ENCODE measurements at places on chromosomes 3 and 15. TPM values are rescaled to one million over a fixed set of nuclear protein-coding genes. Genes with fewer than 3 reads are reported as not detected.

DNA sequence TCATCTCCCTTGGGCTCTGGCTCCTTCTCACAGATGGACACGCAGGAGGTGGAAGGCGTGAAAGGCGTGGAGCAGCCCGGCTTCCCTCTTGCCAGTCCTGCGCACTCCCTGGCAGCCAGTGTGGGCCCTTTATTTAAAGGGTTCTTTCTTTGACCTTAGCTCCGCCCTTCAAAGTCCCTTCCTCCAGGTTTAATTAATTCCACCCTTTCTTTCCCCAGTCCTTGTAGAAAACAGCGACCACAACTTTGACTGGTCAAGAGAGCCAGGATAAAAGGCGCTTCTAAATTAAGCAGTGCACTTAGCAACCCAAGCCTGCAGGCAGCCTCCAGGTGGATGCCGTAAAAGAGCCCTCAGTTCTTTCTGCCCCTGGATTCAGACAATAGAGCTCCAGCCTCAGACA, at the start of gene HDC:
HDC (minus strand) TSS at position 107 of the 400 bp plus-strand sequence; CDS start at position 4, 103 bp downstream.
- no peaks in the 10 kb centered on the region for H3K4me1 ChIP-seq
- H3K36me3 ChIP-seq = no peaks in the 10 kb centered on the region
- DNase-seq = peak; percentile 19
- H3K4me3 ChIP-seq = no peak within 1 kb of the TSS
- H3K27ac ChIP-seq = no peak within 1 kb of the TSS
- no peaks in the 10 kb centered on the region for H3K27me3 ChIP-seq

DNA sequence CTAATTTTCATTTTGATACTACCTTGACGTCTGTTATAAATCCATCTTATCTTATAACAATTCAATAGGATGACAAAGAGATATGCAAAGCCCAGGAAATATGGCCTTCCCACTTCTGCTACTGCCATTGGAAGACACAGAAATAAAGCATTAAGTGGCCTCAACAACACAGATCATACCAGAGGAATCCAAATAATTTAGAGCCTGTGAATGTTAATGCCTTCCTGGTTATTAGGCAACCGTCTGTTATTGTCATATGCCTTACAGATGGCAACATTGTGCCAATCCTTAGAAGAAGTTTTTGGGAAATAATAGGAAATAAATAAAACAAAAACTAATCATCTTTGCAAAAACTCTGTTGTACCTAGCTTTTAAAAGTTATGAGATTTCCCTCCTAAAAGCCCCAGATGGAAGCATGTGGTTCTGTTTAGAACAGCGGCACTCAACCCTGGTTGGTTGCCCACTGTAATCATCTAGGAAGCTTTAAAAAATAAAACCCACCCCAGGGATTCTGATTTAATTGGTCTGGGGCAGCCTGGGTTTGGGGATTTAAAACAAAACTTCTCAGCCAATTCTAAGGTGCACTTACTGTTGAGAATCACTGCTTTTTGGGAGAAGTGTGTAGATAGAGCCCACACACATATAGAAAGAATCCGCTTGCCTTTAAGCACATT, 704.8 kb upstream of the CFAP20DC start:
- H3K36me3 ChIP-seq = no peaks in the 10 kb centered on the region
- DNase-seq = no peak
- H3K27me3 ChIP-seq = no peaks in the 10 kb centered on the region
- H3K27ac ChIP-seq = no peak overlapping the region

GRCh38 chr3:126184465-126185000, 4.1 kb upstream of the ALDH1L1 start:
- H3K4me1 ChIP-seq = no peaks in the 10 kb centered on the region
- peak; percentile 45 for DNase-seq
- H3K36me3 ChIP-seq = no peaks in the 10 kb centered on the region
- H3K27me3 ChIP-seq = no peaks in the 10 kb centered on the region
- peak overlapping the region; percentile 36 for H3K4me3 ChIP-seq
- H3K27ac ChIP-seq = peak overlapping the region; percentile 91

CPN2 gene
- total RNA-seq = 0.72 TPM

GRCh38 chr15:99324082-99324620, 72.9 kb downstream of the LRRC28 start:
- peak overlapping the region; percentile 12 for H3K27ac ChIP-seq
- H3K4me3 ChIP-seq = no peak overlapping the region
- DNase-seq = no peak
- H3K27me3 ChIP-seq = no peaks in the 10 kb centered on the region

DNA sequence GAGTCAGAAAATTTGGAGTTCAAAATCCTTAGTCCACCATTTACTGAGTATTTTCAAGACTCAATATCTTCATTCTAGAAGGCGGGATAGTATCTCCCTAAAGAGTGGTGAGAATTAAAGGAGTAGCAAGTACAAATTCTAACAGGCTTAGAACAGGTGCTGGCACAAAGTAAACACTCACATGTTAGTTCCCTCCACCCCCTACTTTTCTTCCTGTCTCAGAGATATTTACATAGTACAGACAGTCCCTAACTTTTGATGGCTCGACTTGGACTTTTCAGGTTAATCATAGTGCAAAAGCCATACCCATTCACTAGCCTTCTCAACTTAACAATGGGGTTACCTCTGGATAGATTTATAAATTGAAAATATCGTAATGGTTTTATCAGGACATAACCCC, 476.2 kb upstream of the RASGRP1 start:
- no peaks in the 10 kb centered on the region for H3K4me1 ChIP-seq
- no peaks in the 10 kb centered on the region for H3K36me3 ChIP-seq
- no peaks in the 10 kb centered on the region for H3K27me3 ChIP-seq
- H3K4me3 ChIP-seq = no peak overlapping the region
- no peak overlapping the region for H3K27ac ChIP-seq

GRCh38 chr3:187734841-187735240, 10.4 kb downstream of the BCL6 start:
- peaks cover 5% of the 10 kb centered on the region for H3K4me1 ChIP-seq
- no peak overlapping the region for H3K4me3 ChIP-seq
- DNase-seq = no peak
- no peaks in the 10 kb centered on the region for H3K27me3 ChIP-seq
